Fibroblast of gingiva (primary cell): ENCODE measurements at places on chromosomes 6 and 20.

GRCh38 chr6:170172392-170172791 is 118.5 kb downstream of the DLL1 start:
- no peak for DNase-seq

GRCh38 chr6:44311767-44312166 is 1.4 kb downstream of the AARS2 start:
- DNase-seq = no peak

GRCh38 chr6:52514514-52514913 is 62.3 kb downstream of the TRAM2 start:
- peak; percentile 89 for DNase-seq

GRCh38 chr6:109381061-109381746 is 1.1 kb downstream of the CD164 start:
- DNase-seq = no peak

- peak; percentile 58 for DNase-seq
These were observed 20.2 kb downstream of the SLC9A8 start for GRCh38 chr20:49832632-49833327.

DNA sequence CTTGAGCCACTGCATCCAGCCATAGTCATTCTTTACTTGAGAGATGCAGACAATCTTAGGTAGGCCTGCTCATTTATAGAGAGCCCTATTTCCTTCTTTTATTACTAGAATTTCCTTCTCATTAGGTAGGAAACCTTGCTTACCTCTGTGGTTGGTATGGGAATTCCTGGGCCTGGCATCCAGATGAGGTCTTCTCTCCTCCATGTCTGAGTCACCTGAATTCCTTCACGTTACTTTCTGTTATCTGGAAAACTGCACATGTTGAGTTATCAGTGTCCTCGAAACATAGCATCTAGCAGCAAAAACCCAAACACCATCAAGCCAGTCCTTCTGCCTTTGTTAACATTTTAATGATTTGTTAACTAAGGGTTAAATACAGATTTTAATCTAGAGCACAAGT is 2.2 kb downstream of the ZNFX1 start:
- DNase-seq = no peak

DNA sequence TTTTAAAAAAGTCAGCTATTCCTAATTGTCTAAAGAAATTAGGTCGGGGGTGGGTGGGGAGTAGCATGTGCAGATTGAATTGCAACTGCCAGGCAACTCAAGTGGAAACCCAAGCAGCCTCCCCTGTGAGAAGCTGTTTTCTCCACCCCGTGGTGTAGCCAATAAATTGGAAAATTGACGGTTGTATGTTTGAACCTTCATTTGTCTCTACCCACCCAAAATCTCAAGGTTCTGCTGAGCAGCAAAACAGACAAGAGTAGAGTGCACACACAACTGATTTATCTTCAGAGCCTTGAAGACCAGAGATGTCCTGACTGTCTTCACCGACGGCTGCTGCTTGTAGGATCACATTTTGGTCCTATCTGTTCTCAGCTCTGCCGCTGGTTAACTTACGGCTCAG is 88.5 kb downstream of the DTD1 start:
- DNase-seq = no peak

- DNase-seq = peak; percentile 86
These were observed 5.1 kb downstream of the TP53INP2 start for GRCh38 chr20:34709044-34709830.

DNA sequence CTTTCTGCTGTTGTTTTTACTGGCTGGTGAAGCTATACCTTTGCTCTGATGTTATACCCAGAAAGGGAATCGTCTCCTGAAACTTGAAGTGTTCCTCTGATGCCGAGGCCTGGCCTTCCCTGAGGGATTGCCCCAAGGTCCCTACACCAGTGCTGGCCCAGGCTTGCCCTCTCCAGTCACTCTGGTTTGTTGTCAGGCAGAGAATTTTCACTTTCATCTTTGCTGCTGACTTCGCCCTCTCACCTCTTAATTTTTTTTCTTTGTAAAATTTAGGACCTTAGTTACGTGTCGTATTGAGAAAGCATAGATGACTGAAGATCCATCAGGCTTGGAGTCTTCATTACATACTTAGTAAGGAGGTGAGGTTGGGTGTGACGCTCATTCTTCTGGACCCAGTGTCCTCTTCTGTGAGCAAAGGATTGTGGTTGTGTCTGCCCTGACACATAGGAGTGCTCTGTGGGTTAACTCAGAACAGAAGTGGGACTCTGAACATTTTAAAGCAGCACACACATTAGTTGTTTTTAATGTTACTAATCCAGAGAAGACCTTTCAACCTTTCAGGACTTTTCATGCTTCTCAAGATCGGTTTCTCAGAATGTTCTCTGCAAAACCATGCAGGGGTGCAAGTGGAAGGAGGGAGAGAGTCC is 45.4 kb downstream of the TULP4 start:
- no peak for DNase-seq

DNA sequence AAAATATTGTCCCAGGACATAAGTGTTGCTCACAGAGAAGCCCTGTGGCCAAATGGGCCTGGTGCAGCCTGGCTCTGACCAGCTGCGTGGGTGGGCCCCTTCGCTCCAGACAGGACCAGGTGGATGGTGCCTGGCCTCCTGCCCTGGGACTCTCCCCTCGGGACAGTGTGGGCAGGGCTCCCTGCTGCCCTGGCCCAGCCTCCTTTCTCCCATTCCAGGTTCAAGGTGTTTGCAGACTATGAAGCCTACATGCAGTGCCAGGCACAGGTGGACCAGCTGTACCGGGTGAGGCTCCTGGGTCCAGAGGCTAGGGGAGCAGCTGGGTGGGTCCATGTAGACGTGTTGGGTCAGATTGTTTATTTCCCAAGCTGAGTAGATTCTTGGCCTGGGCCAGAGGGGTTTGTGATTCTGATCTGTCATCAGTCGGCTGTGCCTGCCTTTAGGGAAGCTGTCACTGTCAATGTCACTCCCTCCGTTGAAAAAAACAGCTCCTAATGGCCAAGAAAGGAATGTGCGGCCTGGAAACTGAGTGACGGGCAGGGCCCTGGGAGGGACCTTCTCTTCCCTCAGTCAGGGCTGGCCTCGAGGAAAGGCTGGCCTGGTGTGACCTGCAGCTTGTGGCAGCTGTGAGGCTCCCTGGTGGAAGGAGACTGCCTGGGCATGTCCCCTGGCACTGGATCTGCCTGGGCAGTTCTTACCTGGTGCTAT is 47.7 kb downstream of the PYGB start:
- DNase-seq = no peak

DNA sequence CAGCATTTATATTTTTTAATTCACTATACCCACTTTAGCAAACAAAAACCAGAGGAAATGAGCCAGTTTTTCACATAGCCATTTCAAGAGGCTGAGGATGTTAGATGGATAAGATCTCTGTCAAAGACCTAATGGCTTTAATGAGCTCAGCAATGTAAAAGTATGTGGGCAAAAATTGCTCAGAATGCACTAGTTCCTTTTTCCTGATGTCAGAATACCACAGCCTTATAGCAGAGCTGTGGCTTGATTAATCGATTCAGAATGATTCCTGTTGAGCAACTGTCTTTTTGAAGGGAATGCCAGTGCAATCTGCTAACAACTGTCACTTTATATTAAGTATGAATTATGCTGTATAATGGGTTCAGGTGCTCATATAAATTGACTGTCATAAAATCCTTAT is 100.6 kb upstream of the HIVEP1 start:
- no peak for DNase-seq

DNA sequence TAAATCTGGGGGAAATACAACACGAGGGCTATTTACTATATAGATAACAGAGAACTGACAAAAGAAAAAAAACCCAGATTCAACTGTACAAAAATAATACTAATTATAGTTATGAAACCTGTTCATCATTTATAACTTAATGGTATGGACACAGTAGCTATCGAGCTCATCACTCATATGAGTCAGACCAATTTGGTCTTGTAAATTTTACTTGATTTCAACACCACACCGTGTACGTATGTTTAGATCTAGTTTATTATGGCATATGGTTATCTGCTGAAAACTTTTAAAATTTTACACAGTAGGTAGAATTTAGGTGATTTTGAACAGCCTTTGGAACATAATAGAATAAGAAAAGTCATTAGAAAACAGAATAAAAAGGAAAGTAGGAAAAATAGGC is 5.5 kb downstream of the MYLK4 start:
- no peak for DNase-seq

DNA sequence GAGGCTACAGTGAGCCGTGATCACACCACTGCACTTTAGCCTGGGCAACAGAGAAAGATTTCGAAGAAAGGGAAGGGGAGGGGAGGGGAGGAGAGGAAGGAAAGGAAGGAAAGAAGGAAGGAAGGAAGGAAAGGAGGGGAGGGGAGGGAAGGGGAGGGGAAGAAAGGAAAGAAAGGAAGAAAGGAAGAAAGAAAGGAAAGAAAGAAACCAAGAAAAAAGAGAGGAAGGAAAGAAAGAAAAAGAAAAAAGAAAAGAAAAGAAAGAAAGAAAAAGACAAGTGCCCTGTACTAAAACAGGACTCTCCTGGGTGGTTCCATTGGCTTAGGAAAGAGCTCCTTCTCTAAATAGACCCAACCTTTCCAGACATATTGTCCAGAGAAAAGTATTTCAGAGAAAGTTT is 136.6 kb downstream of the PXDC1 start:
- DNase-seq = no peak
